ENCODE measurements at places on chromosomes 5 and 9.

GRCh38 chr9:101705135-101705661 is 33.2 kb downstream of the GRIN3A start:
- DNase-seq, result peak; percentile 0

DNA sequence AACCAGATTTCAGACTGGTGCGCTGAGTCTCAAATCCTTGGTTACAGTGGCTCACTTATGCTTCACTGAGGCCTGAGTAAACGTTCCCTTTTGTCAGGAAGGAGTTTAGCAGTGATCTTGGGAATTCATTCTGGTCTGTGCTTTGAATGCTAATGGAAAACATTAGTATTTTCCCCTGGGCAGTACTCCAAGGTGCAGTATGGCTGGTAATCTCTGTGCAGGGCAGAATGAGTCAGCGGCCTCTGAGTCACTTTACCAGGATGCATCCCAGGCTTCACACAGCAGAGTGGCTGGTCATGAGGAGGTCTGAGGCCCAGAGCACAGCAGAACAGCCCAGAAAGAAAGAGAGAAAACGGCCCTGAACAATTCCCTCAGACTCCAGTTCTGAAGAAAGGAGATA is 54.0 kb downstream of the PCA3 start:
- no peak for DNase-seq

DNA sequence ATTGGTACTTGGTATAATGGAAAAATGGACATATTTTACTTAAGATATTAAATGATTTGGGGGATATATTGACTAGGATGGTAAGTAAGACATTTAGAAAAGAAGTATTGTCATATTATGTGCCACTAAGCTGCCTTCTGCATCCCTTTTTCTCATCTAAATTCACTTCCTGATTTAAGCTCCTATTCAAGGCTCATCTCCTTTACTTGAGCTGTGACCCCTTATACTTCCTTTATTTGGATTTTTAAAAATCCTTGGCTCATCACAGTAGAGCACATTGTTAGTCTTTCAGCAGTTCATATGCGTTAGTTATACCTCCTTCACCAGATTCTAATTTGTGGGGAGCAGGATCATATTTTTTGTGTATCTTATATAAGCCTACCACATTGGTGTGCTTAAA is 6.6 kb downstream of the COMMD10 start:
- DNase-seq, result no peak

DNA sequence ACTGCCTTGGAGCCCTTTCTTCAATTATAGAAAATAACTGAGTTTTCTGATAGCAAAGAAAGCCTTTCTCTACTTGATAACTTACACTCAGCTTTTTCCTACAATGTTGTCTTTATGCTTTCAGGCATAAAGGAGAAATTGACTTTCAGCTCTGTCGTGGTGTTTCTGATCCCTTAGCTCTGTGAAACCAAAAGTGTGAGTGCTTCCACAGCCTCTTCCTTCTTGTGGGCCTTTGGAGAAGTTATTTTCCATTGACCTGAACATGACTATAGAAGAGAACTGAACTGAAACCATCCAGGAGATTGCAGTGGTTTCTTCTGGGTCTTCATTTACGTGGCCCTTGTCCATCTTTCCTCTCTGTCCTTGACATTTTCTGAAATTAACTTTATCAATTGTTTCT is 59.5 kb upstream of the EQTN start:
- no peak for DNase-seq

DNA sequence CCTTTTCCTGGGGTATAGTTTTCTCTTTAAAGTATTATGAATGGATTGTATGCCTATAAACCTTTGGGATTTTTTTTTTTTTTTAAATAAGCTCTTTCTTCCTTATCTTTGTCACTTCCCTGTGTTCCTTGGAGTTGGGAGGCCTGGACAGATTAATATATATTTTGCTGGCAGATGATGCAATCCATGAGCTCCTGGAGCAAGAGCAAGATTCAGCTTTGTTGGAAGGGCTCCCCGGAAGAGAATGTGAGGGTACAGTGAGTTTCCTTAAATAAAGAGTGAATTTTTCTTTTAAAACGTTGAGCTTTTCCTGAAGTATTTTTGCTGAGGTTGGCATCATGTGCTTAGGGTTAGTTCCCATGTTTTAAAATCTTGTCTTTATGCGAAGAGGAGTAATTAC is 98.7 kb upstream of the SLC28A3 start:
- DNase-seq, result no peak

GRCh38 chr9:72790989-72791388 is 161.9 kb downstream of the ALDH1A1 start:
- no peak for DNase-seq
